ENCODE measurements at places on chromosomes 2 and 18. TPM values are rescaled to one million over a fixed set of nuclear protein-coding genes. Genes with fewer than 3 reads are reported as not detected.

The RUFY4 gene
- total RNA-seq = not detected

The CHST9 gene
- not detected for total RNA-seq

The CD207 gene
- total RNA-seq = not detected

The CTAGE1 gene
- not detected for total RNA-seq

The DSG2 gene
- total RNA-seq = not detected

The ALPG gene
- not detected for total RNA-seq

The UGT1A8 gene
- total RNA-seq = not detected

The RFTN2 gene
- 9.9 TPM for total RNA-seq

The MPP4 gene
- 7.6 TPM for total RNA-seq

The CIB4 gene
- total RNA-seq = not detected

The HTR2B gene
- 0.55 TPM for total RNA-seq

The NTSR2 gene
- not detected for total RNA-seq

The EVX2 gene
- not detected for total RNA-seq

The LAMA3 gene
- 7.1 TPM for total RNA-seq

The CAD gene
- 81.0 TPM for total RNA-seq

The HEATR5B gene
- 22.5 TPM for total RNA-seq

- DNase-seq = no peak
Measured at GRCh38 chr2:121033461-121033996, 251.5 kb downstream of the TFCP2L1 start.

DNA sequence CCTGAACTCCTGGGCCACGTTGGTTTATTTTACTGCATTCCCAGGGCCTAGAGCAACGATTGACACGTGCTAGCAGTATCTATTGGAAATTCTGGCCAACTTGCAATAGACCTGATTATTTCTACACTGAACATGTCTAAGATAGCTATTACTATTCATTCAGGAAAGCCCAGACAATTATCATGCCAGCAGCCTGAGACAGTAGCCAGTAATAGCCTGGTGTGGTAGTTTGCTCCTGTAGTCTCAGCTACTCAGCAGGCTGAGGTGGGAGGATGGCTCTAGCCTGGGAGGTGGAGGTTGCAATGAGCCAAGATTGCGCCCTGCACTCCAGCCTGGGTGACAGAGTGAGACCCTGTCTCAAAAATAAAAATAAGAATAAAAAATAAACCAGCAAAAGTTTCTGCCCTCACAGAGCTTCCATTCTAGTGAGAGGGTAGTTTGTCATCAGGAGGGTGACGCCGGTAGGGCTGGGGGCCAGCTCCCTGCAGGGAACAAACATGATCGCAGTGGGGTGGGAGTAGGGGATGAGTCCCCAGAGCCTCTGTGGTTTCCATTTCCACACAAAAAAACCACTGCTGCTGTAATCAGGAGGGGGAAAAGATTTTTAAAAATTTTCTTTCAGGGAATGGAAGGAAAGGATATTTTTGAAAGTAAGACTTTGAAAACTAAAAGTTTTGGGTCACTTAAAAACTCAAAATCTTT lies 4.3 kb downstream of the CASP8 start:
- no peak for DNase-seq

DNA sequence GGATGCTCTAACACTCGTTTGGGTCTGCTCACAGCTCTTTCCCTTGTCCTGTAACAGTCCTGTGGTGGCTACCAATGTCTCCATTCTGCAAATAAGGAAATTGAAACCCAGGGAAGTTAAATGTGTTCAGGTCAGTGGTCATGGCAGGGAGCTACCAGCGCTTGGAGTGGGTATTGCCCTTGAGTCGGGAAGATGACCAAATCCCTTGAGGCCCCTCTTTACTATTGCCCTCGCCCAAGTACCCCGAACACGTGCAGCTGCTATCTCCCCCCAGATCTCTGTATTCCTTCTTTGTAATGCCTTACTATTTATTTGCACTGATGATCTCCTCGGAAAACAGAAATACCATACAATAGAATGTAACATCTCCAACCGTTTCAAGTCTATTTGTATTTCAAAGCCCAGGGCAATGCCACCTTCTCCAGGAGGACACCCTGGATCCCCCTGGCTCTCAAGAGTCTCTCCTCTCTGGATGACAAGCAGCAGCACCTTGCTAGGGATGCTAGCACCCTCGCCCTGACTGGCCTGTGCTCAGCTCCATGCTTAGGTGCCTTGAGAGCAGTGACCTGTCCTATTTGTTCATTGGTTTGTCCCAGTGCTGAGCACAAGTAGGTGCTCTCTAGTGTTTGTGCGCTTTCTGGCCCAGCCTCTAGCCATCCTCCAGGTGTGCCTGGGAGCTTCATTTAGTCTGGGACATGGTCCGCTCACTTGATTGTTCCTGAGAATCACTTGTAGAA lies 15.1 kb downstream of the DYSF start:
- no peak for DNase-seq

- no peak for DNase-seq
Measured at GRCh38 chr2:89845532-89845931, 1154.1 kb downstream of the RPIA start.

DNA sequence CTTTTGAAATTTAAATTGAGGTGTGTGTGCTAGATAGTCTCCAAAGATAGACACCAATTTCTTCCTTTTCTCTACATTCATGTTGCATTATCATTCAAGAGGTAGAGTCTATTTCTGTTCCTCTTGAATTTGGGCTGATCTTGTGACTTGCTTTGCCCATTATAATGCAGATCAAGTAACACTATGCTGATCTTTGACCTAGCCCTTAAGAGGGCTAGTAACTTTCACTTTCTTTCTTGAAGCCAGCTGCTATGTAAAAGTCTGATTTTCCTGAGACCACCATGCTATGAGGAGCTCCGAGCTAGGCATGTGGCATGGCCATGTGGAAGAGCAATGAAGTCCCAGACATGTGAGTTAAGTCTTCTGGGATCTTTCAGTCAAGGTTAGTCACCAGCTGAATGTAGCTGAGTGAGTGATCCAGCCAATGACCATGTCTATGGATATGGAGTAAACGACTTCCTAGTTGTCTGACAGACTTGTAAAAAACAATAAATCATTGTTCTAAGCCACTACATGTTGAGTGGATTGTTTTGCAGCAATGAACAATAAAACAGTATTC lies 189.4 kb upstream of the CWC22 start:
- no peak for DNase-seq

DNA sequence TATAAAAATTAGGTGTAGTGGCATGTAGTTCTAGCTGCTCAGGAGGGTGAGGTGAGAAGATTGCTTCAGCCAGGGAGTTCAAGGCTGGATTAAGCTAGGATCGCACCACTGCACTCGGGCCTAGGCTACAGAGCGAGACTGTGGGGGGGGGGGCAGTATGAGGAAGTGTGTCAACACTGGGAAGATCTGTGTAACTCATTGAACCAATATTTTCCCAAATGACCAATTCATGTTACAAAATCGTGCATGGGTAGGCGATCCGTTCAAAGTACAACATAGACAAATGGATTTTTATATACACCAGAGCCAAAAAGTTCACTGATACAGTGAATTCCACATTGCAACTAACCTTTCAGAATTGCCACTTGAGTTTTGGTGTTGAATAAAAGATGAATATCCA lies 8.1 kb downstream of the SMAD4 start:
- no peak for DNase-seq

GRCh38 chr2:202091476-202091875 lies 18.4 kb downstream of the KIAA2012 start:
- DNase-seq = no peak

DNA sequence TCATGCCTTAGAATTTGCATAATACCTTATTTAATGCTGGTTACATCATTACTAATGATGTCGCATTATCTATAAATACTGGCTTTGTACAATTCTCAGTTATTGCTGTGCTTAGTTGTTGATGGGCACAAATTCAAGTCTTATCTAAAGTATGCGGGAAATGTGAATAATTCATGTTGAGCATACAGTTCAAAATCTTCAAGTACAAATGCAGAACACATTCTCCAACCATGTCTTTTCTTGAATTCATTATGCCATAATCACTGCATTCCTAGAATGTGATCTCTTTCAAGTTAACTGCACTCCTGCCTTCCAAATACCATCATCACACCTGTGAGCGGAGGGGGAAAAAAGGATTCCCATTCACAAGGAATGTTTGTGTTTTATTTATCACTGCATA lies 337.0 kb downstream of the MBD2 start:
- no peak for DNase-seq

DNA sequence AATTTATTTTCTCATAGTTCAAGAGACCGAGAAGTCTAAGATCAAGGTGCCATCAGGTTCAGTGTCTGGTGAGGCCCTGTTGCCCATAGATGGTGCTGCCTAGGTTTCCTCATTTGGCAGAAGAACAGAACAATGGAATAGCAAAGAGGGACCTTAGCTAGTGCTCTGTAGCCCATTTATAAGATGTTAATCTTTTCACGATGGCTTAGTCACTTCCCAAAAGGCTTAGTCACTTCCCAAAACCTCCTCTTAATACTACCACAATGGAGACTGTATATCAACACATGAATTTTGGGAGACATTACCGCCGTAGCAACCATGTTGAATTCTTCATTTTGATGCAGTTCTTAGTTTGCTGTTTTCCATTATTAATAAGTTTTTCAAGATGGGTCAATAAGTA lies 246.3 kb upstream of the NRP2 start:
- peak; percentile 84 for DNase-seq

- no peak for DNase-seq
Measured at GRCh38 chr18:27793013-27793785, 383.7 kb downstream of the CDH2 start.

GRCh38 chr2:189865826-189866225 lies 81.6 kb downstream of the PMS1 start:
- no peak for DNase-seq

DNA sequence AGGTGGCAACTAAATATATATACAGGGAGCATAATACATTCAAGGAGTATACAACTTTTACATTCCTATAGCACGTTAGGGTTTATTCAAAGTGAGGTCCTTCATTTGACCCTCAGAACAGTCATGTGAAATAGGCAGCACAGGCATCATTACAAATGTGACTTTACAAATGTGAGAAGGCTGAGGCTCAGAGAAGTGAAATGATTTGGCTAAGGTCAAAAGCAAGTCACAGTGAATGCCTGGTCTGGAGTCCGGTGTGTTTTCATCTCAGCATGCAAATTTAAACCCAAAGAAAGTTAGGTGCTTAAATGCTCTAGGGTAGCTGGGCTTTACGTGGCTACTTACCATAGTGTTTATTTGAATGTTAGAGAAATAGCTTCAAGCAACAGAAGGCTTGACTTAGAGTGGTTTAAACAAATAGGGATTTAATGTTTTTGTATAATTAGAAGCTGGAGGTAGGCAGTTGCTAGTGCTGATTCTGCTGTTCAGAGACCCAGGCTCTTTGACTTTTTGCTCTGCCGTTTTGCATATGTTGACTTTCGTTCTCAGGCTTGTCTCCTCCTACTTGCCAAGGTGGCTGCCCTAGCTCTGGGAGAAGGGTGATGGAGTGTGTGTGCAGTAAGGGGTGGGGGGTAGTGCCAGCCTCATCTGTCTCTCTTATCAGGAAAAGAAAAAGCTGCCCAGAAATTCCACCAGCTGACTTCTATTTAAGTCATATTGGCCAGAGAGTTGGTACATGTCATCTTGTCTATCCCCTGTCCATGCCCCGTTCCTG lies 89.2 kb downstream of the PLCL1 start:
- DNase-seq = no peak

GRCh38 chr2:30965022-30965531 lies 157.8 kb upstream of the CAPN13 start:
- DNase-seq = no peak

- DNase-seq = peak; percentile 70
Measured at GRCh38 chr2:37156071-37156856, 516 bp downstream of the EIF2AK2 start.

GRCh38 chr2:39724828-39725144 lies 54.3 kb downstream of the THUMPD2 start:
- DNase-seq = no peak

- no peak for DNase-seq
Measured at GRCh38 chr2:181991171-181991885, 5.7 kb downstream of the PPP1R1C start.

DNA sequence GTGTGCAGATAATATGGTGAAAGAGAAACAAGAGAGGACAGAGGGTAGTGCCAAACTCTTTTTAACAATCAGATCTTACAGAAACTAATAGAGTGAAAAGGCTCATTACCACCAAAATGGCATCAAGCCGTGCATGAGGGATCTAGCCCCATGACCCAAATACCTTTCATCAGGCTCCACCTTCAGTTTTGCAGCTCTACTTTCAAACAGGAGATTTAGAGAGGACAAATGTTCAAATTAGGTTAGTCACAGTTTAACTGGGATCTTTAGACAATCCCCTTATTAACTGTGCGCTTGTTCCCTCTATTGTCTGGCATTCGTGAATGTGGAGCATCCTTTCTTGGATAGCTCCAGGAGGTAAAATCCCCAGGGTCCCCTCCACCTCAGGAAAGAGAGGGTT lies 1209.3 kb upstream of the CHAC2 start:
- no peak for DNase-seq

DNA sequence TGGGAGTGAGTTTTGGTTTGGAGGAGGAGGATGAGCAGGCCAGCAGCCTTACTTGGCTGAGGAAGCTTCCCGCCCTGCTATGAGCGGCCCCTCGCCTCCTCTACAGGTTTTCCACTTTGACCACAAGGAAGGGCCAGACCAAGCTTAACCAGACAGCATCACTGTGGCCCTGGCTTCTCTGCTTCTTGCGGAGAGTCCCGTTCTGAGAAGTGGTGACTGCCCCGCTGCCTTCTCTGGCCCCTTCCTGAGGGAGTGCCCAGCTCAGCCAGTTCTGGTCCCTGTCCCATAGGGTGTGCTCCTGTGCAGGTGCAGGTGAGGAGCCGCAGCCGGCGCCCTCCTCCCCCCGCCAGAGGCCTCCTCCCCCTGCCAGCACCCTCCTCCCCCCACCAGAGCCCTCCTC lies 101.0 kb downstream of the FAM210A start:
- DNase-seq = no peak

- no peak for DNase-seq
Measured at GRCh38 chr2:67453310-67453709, 56.2 kb downstream of the ETAA1 start.
